ENCODE measurements at places on chromosomes 12 and 14.
A peak's percentile ranks its signal among the peaks of the same experiment; 100 is the strongest.

DNA sequence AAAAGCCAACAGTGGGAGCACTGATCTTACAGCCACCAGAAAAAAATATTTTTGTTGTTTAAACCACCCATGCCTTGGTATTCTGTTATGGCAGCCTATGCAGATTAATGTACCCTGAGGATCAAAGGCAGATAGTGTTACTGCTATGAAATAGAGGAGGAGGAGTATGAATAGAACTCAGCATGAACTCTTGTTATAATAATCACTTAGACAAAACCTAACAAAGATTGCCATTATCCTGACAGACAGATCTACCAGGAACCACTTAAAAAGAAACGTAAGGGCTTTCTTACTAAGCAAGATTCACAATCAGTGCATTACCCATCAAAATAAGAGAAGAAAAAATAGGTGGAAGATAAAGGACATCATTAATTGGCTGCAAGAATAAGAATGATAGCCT lies 558.3 kb downstream of the GALC start:
- no peak for DNase-seq

GRCh38 chr12:98645572-98646067 lies 530 bp downstream of the APAF1 start:
- DNase-seq, result no peak

- no peak for DNase-seq
Measured at GRCh38 chr14:72921396-72921795, 4.9 kb upstream of the DCAF4 start.

DNA sequence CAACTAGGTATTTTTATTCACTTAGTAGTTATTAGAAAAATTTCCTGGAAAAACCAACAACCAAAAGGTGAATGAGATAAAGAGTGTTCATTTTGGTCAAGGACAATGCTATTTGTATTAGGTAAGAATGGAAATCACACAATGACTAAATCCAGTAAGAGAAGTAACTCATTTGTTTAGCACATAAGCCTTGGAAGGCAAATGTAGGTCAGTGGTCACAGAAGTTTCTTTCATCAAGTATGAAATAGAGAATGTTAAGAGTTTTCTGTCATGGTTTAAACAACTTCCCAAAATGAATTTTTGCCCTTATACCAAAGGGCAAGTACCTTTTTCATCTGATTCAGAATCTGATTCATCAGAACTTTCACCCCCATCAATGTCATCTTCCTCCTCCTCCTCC lies 101.7 kb downstream of the KIF21A start:
- DNase-seq, result no peak

- no peak for DNase-seq
Measured at GRCh38 chr12:57465030-57465746, 5.6 kb downstream of the GLI1 start.

GRCh38 chr14:98949051-98949450 lies 322.9 kb downstream of the BCL11B start:
- no peak for DNase-seq

- DNase-seq, result no peak
Measured at GRCh38 chr14:56821805-56822610, 11.7 kb upstream of the OTX2 start.

GRCh38 chr14:81231540-81231939 lies 10.8 kb upstream of the GTF2A1 start:
- no peak for DNase-seq

DNA sequence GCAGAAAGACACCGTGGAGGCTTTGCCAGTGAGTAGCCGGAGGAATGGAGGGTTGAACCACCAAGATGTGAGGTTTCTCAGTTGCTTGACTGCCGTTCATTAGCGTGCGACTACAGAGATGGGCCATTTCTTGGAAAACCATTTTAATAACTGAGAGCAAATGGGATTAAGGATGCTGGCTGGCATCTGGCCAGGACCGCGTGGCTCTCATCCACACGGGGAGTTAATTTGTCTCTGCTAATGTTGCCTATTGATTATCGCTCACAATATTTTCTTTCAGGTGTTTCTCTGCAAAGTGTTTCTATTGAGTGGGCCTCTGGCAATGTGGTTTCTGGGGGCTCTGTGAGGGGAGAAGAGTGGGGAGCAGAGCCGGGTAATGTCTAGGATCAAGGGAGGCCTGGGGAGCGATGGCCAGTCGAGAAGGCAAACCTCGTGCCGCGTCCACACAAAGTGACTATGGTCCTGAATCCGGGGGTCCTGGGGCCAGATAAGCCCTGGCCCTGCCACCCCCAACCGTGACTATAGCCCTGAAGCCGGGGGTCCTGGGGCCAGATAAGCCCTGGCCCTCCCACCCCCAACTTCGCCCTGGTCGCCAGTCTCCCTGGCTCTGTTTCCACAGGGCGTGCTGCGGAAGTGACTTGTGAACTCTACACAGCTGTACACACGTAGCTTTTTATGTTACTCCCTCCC lies 110.6 kb downstream of the PRMT8 start:
- DNase-seq, result no peak

DNA sequence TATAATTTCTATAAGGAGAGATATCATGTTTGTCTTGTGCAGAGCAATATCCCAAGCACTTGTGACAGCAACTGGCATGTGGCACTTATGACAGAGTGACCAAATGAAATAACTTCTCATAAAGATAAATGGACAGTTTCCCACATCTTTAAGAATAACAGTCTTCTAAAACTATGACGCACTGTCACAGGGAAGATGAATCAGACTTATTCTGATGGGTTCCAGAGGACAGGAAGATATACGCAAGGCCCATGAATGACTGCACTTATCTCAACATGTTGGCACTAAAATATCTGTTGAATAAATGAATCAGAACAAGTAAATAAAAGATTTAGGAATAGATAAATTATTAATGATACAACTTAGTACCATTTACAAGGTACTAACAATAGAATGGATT lies 465.8 kb upstream of the SYT1 start:
- DNase-seq, result no peak

DNA sequence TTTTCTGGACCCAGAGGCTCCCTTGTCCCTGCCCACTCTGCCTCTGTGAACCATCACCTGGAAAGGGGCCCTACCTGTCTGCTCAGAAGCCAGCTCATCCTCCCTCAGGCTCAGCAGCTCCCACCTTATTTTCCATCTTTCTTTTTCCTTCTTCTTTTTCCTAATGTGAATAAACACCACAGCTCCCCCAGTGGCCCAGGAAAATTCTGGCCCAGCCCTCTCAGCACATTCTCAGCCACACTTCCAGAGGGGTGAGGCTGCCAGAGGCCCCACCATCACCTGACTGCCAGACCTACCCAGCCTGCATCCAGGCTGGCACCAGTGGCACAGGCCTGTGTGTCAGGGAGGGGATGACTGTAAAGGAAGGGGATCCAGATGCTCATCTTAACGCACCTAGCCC lies 23.0 kb downstream of the ZFHX2 start:
- DNase-seq, result no peak

DNA sequence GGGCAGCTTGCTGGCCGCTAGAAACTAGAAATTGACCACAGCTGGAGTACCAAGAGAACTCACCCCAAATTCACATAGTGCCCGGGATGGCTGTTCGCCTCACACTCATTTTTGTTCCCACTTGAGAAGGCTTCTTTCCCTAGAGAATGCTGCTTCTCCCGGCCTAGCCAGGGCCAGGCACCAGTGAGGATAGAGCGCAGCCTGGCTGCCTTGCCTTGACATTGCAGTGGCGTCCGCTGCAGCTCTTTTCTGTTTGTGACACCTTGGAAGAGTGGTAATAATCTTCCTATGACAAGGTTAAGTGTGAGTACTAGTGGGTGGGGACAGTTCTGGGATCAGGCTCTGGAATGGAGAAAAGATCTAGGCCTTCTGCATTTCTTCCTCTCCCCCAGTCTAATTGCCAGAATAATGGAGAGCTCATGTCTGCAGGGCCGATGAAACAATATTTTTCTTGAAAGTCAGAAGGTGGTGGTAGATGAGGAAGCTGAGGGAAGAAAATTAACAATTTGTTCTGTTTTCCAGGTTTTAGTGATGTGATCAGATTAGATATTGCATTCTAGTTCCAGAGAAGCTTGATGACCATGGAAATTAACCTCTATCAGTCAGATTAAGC lies 3.7 kb downstream of the TMEM253 start:
- no peak for DNase-seq

DNA sequence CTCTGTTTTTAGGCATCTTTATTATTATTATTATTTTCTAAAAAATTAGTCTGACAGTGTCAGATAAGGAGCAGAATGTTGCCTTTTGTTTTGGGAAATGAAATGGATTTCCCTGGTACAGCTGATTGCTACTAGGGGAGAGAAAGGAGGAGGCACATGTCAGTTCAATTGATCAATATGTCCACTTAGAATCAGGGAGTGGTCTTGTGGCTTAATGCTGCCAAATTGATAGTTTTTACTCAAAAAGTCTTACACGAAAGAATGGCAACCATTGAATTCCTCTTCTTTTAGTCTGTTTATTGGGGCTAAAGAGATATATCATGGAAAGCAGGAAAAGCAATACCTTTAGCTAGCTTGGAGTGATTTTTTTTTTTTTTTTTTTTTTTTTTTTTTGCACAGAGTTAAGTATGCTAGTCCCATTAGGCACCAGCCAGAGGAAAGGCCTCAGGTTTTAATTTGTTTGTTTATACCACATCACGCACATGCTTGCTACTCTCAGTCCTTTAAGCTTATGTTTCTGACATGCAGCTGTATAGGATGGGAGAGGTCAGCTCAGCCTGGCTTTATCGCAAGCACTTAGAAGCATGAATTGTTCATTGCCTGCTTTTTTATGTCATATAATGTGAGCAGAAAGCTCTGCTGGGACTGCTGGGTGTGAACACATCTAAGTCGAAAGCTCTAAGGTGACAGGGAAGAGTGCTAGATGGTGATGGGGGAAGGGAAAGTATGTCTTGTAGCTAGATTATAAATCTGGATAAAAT lies 1.4 kb downstream of the AKAP6 start:
- DNase-seq, result no peak

DNA sequence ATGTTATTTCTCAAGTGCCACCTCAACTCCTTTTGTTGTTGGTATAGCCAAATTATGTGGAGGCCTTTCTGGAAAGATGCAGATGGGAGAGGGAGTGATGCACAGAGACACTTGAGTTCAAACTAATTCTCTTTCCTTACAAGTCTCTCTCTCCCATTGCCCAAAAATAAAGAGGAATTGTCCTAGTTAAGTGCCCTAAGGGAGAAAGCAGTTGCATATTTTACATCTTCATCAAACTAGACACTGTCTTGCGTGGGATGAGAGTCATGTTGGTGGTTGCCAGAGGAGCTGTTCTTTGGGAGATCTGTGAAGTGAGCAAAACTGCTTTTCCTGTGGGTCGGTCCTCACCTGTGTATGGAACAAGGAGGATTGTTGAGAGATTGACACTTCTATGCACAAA lies 72.2 kb downstream of the EP400 start:
- no peak for DNase-seq

GRCh38 chr12:106160915-106161314 lies 22.2 kb upstream of the NUAK1 start:
- no peak for DNase-seq

- DNase-seq, result peak; percentile 40
Measured at GRCh38 chr12:94427501-94428381, 31.9 kb downstream of the CEP83 start.

- DNase-seq, result no peak
Measured at GRCh38 chr12:49013428-49013827, 5.1 kb downstream of the PRKAG1 start.

GRCh38 chr12:52581481-52581880 lies 7.8 kb upstream of the KRT74 start:
- no peak for DNase-seq
